SJCRH30 (cell line): ENCODE measurements at places on chromosomes 1 and 21. TPM values are rescaled to one million over a fixed set of nuclear protein-coding genes. Genes with fewer than 3 reads are reported as not detected.
A peak's percentile ranks its signal among the peaks of the same experiment; 100 is the strongest.

Gene TDRD5
- total RNA-seq: not detected in 2 replicates

DNA sequence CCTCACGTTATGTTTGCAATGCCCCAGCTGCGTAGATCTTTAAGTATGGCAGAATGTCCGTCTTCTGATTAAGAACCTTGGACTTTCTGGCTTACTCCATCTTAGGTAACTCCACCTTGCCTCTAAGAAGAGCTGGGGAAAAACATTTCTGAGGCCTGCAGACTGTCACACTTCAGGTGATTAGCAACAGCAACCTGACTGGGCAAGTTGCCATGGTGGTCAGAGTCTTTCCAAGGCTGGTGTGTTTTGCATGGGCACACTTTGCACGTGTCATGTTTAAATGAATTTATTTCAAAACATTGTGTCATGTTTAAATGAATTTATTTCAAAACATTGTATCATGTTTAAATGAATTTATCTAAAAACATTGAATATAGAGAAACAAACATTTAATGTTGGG is 811 bp downstream of the KPRP start:
- no peak for DNase-seq

Gene KRTAP21-2
- total RNA-seq: not detected in 2 replicates

DNA sequence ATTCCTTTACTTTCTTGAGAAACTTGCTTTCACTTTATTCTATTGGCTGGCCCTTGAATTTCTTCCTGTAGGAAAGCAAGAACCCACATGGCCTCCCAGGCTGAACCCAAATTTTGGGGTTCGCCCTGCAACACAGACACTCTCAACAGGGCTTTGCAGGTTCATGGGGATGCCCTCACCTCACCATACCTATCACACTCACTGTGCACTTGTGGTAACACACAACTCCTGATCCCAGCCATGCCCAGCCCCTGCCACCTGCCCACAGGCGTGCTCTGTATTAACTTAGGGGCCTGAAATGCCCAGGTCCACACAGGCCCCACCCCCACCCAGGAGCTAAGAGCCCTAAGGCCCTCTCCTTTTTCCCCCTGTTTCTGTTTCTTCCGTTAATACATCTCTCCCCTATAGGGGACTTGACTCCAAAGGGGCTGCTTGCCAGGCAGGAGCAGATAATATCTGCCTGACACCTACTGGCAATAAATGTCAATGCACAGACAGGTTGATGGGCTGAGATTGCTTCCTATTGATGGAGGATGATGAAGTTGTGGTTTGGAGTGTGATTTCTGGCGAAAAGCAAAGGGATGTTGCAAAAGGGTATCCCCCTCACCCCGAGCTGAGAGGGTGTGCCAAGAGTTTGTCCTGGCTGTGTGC is 171.5 kb downstream of the AJAP1 start:
- peak; percentile 37 for DNase-seq

Gene NBPF6
- total RNA-seq: 0.63 and 0.69 TPM in 2 replicates

Gene FNDC7
- 0.04 and 0.08 TPM in 2 replicates for total RNA-seq

GRCh38 chr1:152309955-152310354 is 15.1 kb downstream of the FLG start:
- DNase-seq: no peak

- no peak for DNase-seq
These were observed 33.6 kb downstream of the SOAT1 start for GRCh38 chr1:179327196-179327595.

Gene KRTAP7-1
- not detected in 2 replicates for total RNA-seq

DNA sequence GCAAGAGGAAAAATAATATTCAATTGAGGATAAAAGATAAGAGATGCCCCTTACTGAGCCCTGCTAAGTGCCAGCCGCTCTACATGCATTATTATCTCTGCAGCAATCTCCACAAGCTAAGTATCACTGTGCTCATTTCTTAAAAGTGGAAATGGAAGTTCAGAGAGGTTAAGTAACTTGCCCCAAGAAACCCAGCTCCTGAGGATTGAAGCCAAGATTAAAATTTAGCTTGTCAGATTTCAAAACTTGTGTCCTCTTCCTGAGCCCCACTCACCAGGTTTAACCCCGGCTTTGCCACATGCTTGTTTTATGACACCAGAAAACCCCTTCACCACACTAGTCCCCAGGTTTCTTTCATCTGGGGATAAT is 11.2 kb upstream of the PAX7 start:
- no peak for DNase-seq

- no peak for DNase-seq
These were observed 112.2 kb downstream of the MAP3K21 start for GRCh38 chr1:233439721-233440120.

Gene LENEP
- not detected in 2 replicates for total RNA-seq

- peak; percentile 97 for DNase-seq
These were observed 36.0 kb downstream of the GPR3 start for GRCh38 chr1:27428316-27429028.

- no peak for DNase-seq
These were observed 57.6 kb downstream of the TRIM33 start for GRCh38 chr1:114453361-114453784.

Gene GRIK3
- total RNA-seq: not detected in 2 replicates
